ENCODE measurements at places on chromosomes 12 and 14.

DNA sequence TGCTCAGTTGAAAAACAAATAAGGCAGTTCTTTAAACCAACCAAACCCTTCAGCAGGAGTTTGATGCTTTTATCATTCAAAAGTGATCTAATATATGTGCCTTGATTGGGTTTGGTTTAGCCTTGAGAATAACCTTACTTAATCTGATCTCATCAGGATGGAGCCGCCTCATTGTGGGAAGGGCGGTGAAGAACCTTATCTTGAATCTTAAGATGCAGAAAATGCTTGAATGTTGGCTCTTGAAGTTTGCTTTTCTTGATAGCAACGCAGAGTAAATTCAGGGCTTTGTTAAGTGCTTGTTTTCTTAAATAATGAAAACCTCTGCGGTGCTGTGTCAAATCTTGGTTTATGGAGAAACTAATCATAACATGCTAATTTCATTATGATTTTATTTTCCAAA, 138.2 kb downstream of the MON2 start:
- DNase-seq = no peak

DNA sequence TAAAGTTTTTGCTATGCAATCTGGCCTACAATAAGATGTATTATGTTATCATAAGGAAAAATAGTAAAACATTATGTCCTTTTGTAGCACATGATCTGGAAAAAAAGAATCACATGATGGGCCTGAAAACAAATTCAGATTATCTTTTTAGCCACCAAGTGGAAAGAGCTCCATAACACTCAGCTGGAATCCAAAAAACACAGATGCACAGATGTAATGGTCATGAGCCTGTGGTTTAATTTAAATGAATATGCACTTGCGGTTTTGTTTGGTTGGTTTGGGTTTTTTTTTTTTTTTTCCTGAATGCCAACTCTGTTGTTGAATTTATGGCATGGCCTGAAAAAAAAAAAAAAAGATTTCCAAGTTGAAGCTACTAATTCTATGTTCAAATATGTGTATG, 4.1 kb downstream of the KCNC2 start:
- DNase-seq = no peak

- no peak for DNase-seq
Measured at GRCh38 chr12:28459481-28459880, 269.2 kb downstream of the CCDC91 start.

DNA sequence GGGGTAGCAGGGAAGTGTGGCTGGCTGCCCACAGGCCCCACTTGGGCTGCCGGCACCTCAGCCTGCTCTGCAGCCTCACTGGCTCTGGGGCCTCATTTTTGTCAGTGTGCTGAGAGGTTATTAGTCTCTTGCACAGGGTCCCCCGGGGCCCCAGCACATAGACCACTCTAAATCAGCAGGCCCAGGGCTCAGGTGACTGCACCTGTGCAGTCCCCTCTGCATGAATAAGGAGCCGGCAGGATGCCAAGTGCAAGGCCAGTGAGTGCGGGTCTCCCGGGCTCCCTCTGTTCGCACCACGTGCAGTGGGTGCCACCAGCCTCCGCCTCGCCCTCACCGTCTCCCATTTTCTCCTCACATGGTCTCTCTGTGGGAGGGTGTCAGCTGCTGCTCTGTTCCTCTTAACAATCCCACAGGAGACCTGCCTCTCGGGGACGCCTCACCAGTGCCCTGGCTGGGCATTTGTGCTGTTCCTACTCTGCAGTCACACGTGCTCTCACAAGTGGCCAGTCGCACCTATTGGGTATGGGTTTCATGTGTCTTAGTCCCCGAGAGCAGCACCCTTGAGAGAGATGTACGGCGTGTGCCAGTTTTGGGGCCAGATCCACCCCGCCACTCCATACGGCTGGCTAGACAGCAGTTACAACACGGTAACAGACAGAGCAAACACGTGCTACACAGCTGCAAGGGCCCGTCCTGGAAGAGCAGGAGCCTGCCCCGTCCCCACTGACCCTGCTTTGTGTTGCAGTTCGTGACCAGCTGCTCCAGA, 40.4 kb downstream of the MMAB start:
- DNase-seq = no peak

- DNase-seq = no peak
Measured at GRCh38 chr12:20351406-20351805, 16.9 kb upstream of the PDE3A start.

DNA sequence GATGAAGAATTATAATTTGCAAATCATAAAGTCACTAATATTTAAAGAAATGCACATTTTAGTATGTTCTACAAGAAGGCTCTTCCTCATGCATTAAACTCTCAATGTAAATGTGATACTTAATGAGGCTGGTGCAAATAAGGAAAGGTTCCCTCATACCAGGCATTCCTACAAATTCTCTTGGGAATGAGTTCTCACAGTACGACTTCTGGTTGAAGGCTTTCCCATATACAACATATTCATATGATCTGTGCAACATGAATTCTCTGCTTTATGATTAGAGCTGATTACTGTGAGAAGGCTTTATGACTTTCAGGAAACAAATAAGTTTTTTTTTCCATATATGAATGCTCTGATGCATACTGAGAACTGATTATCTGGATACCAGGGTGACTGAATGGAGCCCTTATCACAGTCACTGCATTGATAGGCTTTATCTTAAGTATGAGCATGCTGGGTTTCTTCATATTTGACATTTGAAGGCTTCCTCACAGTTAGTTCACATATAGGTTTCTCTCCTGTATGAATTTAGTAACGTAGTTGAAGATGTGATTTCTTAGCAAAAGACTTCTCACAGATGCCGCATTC, 293.9 kb downstream of the RAD51B start:
- no peak for DNase-seq

DNA sequence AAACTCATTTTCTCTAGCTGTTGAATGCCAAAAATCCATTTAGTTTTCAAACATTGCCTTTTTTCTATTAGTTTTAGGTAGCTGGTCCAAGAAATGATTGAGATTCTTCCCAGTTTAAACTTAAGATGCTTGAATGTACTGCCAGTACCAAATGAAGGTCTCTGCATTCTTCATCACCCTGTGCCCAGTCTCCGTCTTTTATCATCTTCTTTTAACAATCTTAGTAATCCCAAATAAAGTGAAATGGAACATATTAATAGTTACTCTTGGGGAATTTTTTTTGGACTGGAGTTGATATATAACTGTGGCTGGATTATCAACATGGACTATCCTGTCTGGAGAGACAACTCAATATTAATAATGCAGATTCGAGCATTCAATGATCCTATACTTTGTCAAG, 54.1 kb upstream of the PCED1B start:
- no peak for DNase-seq

GRCh38 chr14:92943855-92944570, 21.1 kb downstream of the CHGA start:
- DNase-seq = no peak

GRCh38 chr12:109735825-109736551, 22.4 kb downstream of the FAM222A start:
- peak; percentile 5 for DNase-seq

DNA sequence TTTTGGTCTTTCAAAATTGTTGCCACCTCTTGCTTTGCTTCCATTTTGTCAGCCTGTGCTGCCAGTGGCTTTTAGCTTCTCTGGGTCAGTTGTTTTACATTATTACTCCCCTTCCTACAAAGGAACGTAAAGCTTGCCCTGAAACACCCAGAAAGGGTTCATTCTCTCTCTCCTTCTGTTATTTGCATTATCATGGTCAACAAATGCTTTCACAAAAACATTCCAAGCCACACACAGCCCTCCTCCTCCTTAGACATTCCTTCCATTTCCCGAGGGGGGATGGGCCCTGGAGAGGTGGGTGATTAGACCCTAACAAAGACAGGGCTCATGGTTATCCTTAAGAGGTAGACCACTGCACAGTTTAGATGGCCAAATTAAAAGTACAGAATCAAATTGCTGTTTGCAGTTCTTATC, 60.4 kb upstream of the SINHCAF start:
- DNase-seq = no peak

Measured in CD4-positive, alpha-beta T cell treated with Interleukin-15 for 1 hour (primary cell).